Thoracic aorta (tissue), 2 donors: ENCODE measurements at places on chromosomes 7 and 10.

GRCh38 chr10:10038348-10038747 lies 979.3 kb upstream of the CELF2 start:
- H3K27ac ChIP-seq: no peak overlapping the region
- H3K27me3 ChIP-seq: no peaks in the 10 kb centered on the region
- H3K4me1 ChIP-seq: no peaks in the 10 kb centered on the region
- H3K36me3 ChIP-seq: no peaks in the 10 kb centered on the region
- H3K4me3 ChIP-seq: no peak overlapping the region

DNA sequence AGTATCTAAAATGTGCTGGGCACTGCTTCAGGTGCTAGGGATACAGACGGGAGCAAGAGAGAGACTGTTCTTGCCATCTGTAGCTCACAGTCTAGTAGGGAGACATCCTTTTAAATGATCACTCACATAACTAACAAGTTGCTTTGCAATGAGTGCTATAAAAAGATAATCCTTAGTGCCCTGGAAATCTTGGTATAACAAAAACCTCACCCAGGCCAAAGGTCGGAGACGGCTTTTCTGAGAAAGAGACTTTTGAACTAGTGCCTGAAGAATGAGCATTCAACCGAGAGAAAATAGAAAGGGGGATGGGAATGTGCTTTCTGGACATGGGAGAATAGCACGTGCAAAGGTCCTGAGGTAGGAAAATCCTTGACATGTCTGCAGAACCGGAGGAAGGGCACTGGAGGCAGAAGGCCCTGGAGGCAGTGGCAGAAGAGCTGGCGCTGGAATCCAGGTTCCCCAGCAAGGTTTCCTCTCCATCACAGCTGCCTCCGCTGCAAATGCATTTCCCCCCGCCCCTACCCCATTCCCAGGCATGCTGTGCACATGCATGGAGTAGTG lies 89.4 kb downstream of the COL13A1 start:
- H3K4me1 ChIP-seq: no peaks in the 10 kb centered on the region
- no peaks in the 10 kb centered on the region for H3K27me3 ChIP-seq
- H3K36me3 ChIP-seq: peaks cover 3% of the 10 kb centered on the region
- no peak for DNase-seq
- H3K27ac ChIP-seq: no peak overlapping the region

DNA sequence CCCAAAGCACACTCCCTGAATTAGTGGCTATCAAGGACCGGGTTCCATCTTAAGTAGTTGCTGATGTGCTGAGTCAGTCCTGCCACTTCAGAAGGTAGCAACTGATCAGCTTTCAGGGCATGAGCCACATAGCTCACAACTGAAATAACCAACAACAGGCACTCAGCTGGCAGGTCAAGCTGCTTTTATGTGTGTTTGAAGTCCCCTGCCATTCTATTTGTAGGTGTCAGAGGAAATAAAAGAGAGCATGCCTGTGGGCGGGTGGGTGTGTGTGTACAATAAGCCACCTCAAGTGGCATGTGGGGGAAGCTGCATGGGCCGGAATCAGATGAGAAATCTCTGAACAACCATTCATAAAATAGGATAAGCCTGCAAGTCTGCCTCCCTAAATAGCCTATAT lies 114.3 kb upstream of the YAE1 start:
- DNase-seq: no peak
- H3K36me3 ChIP-seq: no peaks in the 10 kb centered on the region
- H3K27me3 ChIP-seq: no peaks in the 10 kb centered on the region
- H3K27ac ChIP-seq: no peak overlapping the region

- no peaks in the 10 kb centered on the region for H3K36me3 ChIP-seq
- H3K27ac ChIP-seq: no peak overlapping the region
- DNase-seq: no peak
- no peaks in the 10 kb centered on the region for H3K4me1 ChIP-seq
Measured at GRCh38 chr7:11244149-11244548, 270.5 kb downstream of the PHF14 start.

DNA sequence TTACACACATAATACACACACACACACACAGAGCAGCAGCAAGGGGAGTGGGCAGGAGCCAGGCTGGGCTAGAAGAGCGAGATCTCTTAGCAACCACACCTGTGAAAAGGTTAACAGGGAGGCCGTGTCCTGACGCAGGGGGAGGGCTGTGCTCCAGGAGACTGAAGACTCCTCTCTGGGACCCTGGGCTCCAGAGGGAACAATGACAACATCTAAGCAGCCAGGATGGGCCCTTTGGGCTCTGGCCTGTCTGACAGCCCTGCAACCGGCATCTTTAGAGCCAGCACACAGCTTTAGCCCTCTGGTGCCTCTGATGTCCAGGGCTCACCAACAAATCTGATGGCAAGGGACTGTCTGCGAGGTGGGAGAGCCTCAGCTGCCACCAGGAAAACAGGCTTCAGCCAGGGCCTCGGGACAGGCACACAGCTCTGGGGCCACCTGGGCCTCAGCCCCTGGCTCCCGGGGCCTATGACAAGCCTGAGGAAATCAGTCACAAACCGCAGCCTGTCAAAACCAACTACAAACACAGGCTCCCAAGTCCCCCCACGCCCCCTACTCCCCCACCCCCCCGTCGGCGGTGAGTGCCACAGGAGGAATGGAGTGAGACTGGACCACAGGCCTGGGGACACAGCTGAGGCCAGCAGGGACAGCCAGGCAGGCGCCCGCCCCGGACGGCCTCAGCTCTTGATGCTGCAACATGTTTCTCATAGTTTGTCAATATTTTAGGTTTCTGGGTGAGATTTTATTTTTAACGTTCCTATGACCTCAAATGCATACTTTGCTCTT lies 102.8 kb downstream of the TNS3 start:
- H3K36me3 ChIP-seq: no peaks in the 10 kb centered on the region
- no peak overlapping the region for H3K4me3 ChIP-seq

DNA sequence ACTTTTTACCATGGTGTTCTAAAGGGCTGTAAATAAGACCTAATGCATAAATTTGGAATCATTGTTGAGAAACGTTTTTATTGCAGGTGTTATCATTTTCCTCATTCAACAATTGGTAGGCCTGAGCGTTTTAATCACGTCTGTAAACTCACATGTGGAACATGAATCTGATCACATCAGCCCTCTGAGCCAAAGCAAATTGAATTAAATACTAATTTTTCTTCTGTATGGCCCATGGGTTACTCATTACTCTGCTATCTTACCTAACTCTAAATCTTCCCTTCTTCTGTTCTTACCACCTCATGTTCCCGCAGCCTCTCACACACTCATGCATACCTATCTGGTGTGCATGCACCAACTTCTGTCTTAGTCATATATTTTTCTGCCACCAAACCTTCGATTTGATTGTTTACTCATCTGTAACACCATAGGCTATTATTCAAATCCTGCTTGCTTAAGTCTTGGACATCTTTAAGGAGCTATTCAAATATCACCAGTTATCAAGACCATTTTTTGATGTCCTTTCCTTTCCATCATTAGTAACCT lies 82.3 kb downstream of the NXPH1 start:
- H3K27ac ChIP-seq: no peak overlapping the region
- H3K27me3 ChIP-seq: no peaks in the 10 kb centered on the region
- H3K4me3 ChIP-seq: no peak overlapping the region
- H3K36me3 ChIP-seq: no peaks in the 10 kb centered on the region

GRCh38 chr7:18940593-18941134 lies 176.8 kb downstream of the TWIST1 start:
- H3K27ac ChIP-seq: no peak overlapping the region
- H3K4me3 ChIP-seq: no peak overlapping the region
- no peaks in the 10 kb centered on the region for H3K27me3 ChIP-seq
- H3K4me1 ChIP-seq: peaks cover 9% of the 10 kb centered on the region
- no peaks in the 10 kb centered on the region for H3K36me3 ChIP-seq
- no peak for DNase-seq

DNA sequence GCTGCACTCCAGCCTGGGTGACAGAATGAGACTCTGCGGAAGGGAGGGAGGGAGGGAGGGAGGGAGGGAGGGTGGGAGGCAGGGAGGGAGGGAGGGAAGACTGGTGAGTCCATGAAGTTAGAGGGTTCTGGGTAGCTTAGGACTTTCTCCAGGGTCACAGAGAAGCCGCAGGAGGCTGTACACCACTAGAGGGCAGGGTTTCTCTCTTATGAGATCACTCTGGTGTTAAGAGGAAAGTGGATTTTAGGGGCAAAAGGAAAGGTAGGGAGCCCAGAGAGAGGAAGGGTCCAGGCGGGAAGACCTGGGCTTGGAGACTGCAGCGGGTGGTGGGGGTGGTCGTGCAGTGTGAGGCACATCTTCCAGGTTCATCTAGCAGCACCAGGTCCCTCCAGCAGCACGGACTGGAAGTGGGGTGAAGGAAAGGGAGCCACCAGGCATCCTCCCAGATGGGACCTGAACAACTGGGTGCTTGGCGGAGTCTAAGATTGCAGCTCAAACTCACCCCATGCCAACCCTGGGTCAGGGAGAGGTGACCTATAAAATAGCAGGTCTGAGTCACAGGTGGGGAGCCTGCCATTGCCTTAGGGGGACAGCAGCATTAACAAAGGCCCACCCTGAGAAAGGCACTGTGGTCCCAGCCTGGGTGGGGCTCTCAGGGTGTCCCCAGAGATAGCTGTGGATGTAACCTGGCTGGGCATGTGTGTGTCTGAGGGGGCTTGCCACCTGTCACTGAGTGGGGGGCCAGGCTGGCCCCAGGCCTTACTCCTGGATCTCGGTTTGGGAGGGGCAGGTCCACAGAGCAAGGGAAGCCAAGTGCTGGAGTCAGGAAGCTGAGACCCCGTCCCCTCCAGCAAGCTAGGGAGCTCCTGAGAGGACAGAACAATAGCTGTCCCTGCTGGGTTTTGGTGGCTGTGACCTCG lies 48.5 kb upstream of the SLC29A3 start:
- DNase-seq: no peak
- no peaks in the 10 kb centered on the region for H3K27me3 ChIP-seq
- H3K36me3 ChIP-seq: no peaks in the 10 kb centered on the region

DNA sequence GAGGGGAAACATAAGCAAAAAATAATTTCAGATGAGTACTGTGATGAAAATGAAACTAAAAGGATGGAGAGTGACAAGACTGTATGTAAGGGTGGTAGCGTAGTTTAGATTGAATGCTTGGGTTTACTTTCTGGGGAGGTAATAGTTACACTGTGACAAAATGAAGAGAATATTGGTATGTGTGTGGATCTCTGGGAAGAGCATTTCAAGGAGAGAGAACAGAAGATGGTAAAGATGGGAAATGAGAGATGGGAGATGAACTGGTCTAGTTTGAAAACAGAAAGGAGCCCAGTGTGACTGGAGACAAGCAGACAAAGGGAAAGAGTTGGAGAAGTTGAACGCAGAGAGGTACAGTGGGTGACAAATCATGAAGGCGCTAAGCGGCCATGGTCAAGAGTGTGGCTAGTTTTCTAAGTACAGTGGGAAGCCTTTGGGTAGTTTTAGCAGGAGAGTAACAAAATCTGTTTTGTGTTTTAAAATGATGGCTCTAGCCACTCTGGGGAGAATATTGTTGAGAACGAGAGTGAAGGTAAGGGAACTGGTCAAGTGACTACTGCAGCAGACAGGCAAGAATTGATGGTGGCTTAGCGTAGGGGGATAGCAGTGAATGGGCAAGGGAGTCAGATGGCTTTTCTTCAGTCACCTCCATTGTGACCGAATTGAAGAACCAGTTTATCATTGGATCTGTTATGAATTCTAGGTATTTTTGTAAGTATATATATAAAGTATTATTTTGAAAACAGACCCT lies 22.6 kb downstream of the PALS2 start:
- peaks cover 4% of the 10 kb centered on the region for H3K4me1 ChIP-seq
- H3K36me3 ChIP-seq: no peaks in the 10 kb centered on the region
- DNase-seq: no peak
- no peak overlapping the region for H3K27ac ChIP-seq

DNA sequence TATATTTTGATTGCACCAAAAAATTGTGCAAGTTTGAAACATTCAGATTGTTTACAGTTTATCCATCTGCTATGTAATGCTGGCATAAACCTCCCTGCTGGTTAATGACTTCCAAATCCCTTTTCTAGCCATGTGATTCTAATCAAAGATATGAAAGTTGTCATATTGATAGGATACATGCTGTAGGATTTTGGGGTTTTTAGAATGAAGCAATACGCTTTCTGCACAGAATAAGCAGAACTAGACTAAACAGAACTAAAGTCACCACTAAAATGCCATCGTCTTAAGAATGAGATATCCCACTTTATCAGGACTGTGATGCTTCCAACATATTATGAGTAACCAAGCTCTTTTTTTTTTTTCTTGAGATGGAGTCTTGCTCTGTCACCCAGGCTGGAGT lies 856 bp downstream of the SSMEM1 start:
- no peak overlapping the region for H3K27ac ChIP-seq
- no peak for DNase-seq
- no peak overlapping the region for H3K4me3 ChIP-seq

- no peaks in the 10 kb centered on the region for H3K27me3 ChIP-seq
- no peak for DNase-seq
- no peaks in the 10 kb centered on the region for H3K4me1 ChIP-seq
- H3K4me3 ChIP-seq: no peak overlapping the region
- H3K27ac ChIP-seq: no peak overlapping the region
Measured at GRCh38 chr7:97401398-97401797, 283.9 kb downstream of the SDHAF3 start.

DNA sequence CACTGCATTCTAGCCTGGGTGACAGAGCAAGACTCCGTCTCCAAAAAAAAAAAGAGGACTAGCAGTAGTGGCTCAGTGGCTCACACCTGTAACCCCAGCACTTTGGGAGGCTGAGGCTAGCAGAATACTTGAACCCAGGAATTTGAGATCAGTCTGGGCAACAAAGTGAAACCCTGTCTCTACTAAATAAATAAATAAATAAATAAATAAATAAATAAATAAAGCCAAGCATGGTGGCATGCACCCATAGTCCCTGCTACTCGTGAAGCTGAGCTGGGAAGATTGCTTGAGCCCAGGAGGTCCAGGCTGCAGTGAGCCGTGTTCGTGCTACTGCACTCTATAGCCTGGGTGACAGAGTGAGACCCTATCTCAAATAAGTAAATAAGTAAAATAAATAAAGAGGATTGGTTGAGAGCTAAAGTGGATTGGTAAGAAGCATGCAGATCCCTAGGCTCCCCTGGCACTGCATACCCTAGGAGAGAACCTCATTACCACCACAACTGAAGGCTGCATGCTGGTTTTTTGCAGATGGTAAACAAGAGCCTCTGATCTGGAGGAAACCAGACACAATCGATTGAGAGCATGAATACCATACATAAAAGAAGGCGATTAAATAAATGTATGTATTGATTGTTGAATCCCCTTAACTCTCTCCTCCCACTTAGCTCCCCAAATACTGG lies 163.2 kb downstream of the REEP3 start:
- no peak overlapping the region for H3K27ac ChIP-seq
- no peak for DNase-seq
- no peaks in the 10 kb centered on the region for H3K36me3 ChIP-seq
- H3K4me3 ChIP-seq: no peak overlapping the region
